ENCODE measurements at places on chromosomes 4 and X. TPM values are rescaled to one million over a fixed set of nuclear protein-coding genes. Genes with fewer than 3 reads are reported as not detected.

DNA sequence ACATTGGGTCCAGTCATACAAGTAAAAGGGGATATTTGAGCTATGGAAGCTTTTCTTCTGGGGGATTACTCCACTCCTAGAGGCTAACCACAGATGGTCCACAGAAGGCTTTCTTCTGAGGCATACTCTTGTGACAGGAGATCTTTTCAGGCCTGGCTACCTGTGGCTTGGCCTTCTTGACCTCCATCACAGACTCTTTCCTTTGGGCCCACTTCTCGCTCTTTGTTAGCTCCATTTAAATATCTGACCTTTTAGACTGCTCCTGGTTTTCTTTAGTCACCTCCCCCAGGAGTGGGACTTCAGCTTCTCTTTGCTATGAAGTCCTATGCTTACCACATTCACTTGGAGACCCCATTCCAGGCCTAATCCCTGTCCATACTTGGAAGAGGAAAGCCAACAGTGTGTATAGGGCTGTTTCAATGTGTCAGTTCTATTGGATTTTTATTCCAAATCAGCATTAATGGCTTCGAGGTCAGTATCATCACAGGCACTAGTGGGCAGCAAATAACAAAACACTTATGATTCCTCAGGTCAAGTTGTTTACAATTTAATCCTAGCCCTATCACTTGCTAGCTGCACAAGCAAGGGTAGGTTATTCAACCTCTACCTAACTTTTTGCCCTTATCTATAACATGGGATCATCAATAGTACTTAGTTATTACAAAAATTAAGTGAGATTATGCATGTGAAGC, 26.3 kb downstream of the GPC3 start:
- H3K27ac ChIP-seq = no peak overlapping the region
- no peak for DNase-seq
- no peaks in the 10 kb centered on the region for H3K4me1 ChIP-seq
- peaks cover 3% of the 10 kb centered on the region for H3K27me3 ChIP-seq

The SNX12 gene
- total RNA-seq = 37.1 TPM

- H3K27me3 ChIP-seq = no peaks in the 10 kb centered on the region
- H3K27ac ChIP-seq = no peak overlapping the region
- no peak for DNase-seq
- H3K4me1 ChIP-seq = no peaks in the 10 kb centered on the region
Measured at GRCh38 chr4:105978684-105979296, 83.5 kb downstream of the NPNT start.

The PTTG2 gene
- 2.6 TPM for total RNA-seq

The SPIN2A gene
- total RNA-seq = 1.1 TPM

DNA sequence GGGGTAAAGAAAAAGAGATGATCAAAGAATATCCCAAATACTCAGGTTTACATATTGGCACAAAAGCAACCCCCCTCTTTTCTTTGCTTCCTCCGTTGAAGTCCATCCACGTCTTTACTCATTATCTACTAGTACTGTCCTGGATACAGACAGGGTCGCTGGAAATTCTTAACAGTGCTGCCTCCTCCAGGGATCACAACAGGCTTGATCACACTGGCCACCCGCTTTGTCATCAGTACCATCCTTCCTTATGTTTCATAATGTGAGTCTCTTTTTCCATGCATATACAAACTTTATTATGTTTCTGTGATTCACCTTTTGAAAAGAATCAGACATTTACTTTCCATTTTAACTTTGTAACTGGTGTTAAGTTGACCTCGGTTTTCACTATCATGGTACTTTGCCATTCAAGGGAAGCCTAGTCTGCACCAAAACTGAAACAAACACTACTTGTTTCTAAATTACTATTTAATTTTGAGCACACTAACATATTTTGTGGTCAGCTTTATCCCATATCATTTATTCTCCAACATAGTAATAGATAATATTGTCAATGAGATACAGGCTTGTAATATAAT, 387.5 kb upstream of the PPP1R2C start:
- H3K27me3 ChIP-seq = no peaks in the 10 kb centered on the region
- no peak overlapping the region for H3K27ac ChIP-seq
- no peak for DNase-seq
- no peak overlapping the region for H3K4me3 ChIP-seq
- no peaks in the 10 kb centered on the region for H3K36me3 ChIP-seq
- peaks cover 10% of the 10 kb centered on the region for H3K4me1 ChIP-seq

The NWD2 gene
- not detected for total RNA-seq

DNA sequence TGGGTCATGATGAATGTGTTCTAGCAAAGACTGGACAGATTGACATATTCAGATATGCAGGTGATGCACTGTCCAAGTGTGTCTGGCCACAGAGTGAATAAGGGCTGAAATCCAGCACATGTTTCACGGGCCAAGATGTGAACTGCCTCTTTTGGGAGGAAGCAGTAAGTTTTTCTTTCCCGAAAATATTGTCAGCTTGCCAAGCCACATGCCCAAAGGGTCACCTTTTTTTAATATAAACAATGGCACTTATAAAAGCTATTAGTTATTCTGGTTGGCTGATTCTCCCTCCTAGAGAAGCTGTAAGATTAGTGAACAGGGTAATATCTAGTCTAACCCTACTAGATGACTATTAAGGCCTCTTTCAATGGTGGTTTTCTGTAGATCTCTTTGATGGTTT, 1.5 kb upstream of the EDNRA start:
- H3K4me1 ChIP-seq = peaks cover 9% of the 10 kb centered on the region
- no peak overlapping the region for H3K27ac ChIP-seq
- H3K36me3 ChIP-seq = no peaks in the 10 kb centered on the region
- H3K4me3 ChIP-seq = no peak overlapping the region
- peaks cover 51% of the 10 kb centered on the region for H3K27me3 ChIP-seq
- DNase-seq = no peak

The SYNPO2 gene
- total RNA-seq = 1.0 TPM

DNA sequence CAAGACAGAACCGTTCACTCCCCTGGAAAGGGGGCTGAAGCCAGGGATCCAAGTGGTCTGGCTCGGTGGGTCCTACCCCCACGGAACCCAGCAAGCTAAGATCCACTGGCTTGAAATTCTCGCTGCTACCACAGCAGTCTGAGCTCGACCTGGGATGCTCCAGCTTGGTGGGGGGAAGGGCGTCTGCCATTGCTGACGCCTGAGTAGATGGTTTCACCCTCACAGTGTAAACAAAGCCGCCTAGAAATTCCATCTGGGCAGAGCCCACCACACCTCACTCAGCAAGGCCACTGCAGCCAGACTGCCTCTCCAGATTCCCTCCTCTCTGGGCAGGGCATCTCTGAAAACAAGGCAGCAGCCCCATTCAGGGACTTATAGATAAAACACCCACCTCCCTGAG, 13.4 kb upstream of the PBDC1 start:
- H3K36me3 ChIP-seq = no peaks in the 10 kb centered on the region
- H3K27me3 ChIP-seq = peaks cover 3% of the 10 kb centered on the region

DNA sequence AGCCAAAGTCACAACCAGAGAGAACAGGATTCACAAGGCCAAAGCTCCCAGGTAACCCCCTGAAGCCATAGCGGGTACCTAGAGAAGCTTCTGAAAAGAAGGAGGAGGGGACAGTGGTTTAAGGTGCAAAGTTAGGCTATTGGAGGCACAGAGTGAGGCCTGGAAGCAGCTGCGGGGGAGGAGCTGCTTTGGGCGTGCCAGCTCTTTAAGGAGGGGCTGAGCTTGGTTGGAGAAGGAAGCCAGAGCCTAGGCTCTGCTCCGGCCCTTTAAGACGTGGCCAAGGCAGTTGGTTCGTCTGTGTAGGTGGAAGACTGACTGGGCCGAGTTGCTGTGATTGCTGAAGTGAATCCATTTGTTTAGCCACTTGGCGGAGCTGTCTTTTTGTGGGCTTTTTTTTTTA, 1.5 kb downstream of the KLF8 start:
- H3K27ac ChIP-seq = no peak overlapping the region
- peaks cover 2% of the 10 kb centered on the region for H3K36me3 ChIP-seq
- H3K4me3 ChIP-seq = peak overlapping the region; percentile 70
- peaks cover 6% of the 10 kb centered on the region for H3K27me3 ChIP-seq
- DNase-seq = peak; percentile 37
- peaks cover 6% of the 10 kb centered on the region for H3K4me1 ChIP-seq
